Osteocyte (in vitro differentiated cells): ENCODE measurements at places on chromosomes 2 and 18. TPM values are rescaled to one million over a fixed set of nuclear protein-coding genes. Genes with fewer than 3 reads are reported as not detected.

DNA sequence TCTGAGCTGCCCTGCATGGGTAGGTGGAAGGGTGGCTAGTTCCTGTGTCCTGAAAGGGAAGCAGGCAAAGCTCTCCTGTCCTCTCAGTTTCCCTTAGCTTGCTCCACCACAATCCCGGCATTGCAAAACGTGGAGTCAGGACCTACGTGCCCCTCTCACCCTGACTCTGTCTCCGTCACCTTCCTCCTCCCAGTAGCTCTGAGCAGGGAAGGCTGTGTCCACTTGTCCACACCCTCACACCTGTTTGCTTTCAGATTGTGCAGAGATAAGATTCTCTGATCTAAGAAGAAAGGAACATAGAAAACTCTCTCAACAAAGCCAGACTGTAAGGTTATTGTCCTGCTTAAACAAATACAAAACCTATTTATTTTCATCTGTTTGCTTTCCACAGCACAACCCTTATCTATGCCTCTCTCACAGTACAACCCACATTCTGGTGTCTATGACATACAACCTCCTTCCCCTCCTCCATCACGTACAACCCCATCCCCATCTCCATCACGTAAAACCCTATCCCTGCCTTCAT lies 79.0 kb downstream of the ALPK2 start:
- no peak for DNase-seq

SERPINB4 gene
- total RNA-seq: not detected in 2 replicates

DNA sequence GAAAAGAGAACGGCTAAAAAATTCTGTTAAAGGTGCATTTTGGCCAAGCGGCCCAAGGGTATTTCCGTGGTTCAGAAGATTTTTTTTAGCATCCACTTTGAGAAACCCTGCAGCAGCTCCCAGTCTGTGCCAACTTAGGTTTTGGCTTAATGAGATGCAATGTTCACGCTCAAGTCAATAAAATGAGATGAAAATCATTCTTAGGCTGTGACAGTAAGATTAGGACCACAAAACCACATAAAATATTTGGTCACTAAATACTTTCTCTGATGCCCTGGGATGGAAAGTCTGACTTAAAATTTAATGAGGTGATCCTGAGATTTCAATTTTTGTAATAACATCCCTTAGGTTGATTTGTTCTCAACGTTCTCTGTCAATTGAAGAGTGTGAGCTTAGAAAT lies 74.2 kb upstream of the FHL2 start:
- DNase-seq: no peak

HOXD12 gene
- total RNA-seq: not detected in 2 replicates

- peak; percentile 57 for DNase-seq
Observed at GRCh38 chr2:128780434-128781080, 461.9 kb upstream of the HS6ST1 start.

DNA sequence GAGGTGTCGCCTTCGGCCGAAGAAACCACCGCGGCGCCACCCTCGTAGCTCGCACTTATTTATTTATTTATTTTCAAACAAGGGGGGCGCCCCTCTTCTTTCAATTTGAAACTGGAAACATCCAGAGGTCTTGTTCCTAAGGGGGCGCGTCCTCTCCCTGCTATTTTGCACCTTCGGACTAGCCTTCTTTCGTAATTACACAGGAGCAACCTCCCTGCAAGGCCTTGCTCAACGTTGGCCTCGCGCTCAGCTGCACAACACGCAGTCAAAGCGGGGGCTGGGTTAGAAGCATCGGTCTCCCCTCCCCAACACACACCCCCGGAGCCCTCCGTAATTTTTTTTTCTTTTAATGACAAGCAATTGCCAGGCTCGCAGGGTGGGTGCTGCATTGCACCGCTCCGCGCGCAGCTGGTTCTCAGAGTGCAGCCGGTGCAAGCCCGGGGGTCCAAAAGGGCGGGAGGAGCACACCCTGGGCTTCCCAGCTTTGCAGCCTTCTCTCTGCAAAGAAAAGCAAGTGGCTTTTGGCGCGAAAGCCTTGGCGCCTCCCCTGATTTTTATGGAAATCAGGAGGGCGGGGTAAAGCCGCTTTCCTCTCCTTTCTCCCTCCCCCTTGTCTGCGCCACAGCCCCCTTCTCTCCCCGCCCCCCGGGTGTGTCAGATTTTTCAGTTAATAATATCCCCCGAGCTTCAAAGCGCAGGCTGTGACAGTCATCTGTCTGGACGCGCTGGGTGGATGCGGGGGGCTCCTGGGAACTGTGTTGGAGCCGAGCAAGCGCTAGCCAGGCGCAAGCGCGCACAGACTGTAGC lies at the start of gene MYCN:
MYCN (plus strand) TSS at position 697 of the 807 bp plus-strand sequence. CDS start 1,515 bp downstream, outside the sequence.
- no peak for DNase-seq

BABAM2 gene
- total RNA-seq: 43.6 and 57.4 TPM in 2 replicates

- DNase-seq: no peak
Observed at GRCh38 chr18:68928762-68929675, 131.1 kb downstream of the CCDC102B start.

KLF11 gene
- 15.9 and 17.4 TPM in 2 replicates for total RNA-seq

- no peak for DNase-seq
Observed at GRCh38 chr18:57205641-57206040, 58.8 kb downstream of the BOD1L2 start.

- DNase-seq: no peak
Observed at GRCh38 chr2:226991663-226992062, 155.8 kb downstream of the RHBDD1 start.

DNA sequence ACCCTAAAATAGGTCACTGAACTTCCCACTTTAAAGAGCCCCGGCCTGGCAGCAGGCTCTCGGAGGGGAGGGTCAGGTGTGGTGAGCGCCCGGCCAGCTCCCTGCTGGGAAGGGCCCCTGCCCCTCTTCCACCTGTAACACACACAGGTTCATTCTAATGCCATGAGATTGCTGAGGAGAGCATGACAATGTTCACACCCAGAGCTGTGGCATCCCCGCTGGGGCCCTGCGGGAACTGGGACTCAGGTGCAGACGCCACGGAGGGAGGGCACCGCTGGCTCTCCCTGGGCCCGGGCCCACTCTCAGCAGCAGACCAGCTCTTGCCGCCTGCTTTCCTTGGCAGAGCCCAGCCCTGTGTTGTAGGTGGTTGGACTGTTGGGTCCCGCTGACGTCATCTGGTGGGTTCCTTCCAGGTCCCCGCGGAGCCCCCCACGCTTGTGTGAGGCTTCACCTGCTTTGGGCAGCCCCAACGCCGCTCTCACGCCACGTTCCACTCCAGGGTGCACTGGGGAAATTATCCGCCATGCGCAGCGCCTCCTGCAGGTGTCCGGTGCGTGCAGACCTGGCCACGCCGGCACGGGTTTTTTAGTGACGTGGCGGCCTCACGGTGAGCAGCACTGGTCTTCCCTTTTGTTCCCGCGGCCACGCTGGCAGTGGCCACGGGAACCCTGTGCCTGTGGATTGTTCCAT lies 50.4 kb upstream of the KCNG2 start:
- DNase-seq: no peak

IL1RL2 gene
- total RNA-seq: 0.21 TPM in 1 of 2 replicates, not detected in the other

DAW1 gene
- total RNA-seq: not detected in 2 replicates

DNA sequence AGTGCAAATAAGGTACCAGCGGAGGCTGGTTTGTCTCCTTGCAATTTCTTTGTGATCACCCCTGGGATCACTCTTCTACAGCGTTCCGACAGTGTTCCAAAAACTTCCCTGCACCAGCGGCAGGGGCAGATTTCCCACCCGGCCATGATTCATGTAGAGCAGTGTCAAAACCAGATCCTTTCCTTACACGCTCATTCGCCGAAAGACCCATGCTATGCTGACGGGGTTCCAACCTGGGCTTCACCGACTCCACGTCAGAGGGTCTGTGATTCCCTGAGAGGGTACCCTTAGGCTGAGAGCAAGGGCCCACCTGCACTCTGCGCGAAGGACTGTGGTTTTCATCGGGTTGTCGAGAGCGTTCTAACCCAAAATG lies 423 bp upstream of the TTC27 start:
- no peak for DNase-seq

MOCOS gene
- total RNA-seq: 5.2 and 5.5 TPM in 2 replicates

- DNase-seq: no peak
Observed at GRCh38 chr2:180722551-180723239, 257.7 kb upstream of the UBE2E3 start.

SULT1C2 gene
- total RNA-seq: 1.9 and 2.2 TPM in 2 replicates

GRCh38 chr2:19070886-19071285 lies 287.5 kb downstream of the OSR1 start:
- no peak for DNase-seq

DNA sequence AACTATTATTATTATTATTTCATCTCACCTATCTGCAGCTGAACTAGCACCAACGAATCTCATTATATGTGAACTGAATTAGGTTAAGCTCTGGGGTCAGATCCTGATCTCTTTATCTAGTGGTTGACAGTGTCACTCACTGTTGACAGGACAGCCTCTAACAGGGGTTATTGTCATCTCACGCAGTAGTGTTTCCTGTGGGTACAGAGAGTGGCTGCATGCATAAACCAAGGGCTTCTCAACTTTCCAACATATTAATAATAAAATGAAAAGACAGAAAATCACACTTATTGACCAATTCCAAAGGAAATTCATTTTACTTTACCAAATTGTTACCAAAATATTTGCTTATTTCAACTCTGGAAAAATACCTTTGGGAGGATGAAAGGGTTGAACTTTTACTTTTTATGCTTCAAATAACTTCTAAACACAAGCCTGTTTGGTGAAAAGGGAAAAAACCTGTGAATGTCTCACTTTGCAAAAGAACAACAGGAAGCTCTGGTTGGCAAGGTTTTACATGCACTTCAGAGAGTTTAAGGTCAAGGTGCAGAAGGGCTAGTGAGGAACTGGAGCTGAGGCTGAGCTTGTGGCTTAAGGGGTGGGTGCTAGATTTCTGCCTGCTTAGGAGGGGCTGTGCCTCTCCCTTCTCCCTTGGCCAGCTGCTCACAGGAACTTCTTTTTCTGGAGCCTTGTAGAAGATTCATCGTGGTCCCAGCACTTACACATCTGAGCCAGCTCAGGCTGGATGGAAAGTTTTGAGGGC lies 72.6 kb downstream of the CTAGE1 start:
- DNase-seq: no peak

RAX gene
- not detected in 2 replicates for total RNA-seq

GRHL1 gene
- total RNA-seq: 0.32 and 0.81 TPM in 2 replicates

- no peak for DNase-seq
Observed at GRCh38 chr2:15561574-15562344, 625 bp upstream of the NBAS start.

TCF7L1 gene
- 31.8 and 32.4 TPM in 2 replicates for total RNA-seq

SLC23A3 gene
- 2.8 and 5.2 TPM in 2 replicates for total RNA-seq

LCT gene
- total RNA-seq: not detected in 2 replicates

DNA sequence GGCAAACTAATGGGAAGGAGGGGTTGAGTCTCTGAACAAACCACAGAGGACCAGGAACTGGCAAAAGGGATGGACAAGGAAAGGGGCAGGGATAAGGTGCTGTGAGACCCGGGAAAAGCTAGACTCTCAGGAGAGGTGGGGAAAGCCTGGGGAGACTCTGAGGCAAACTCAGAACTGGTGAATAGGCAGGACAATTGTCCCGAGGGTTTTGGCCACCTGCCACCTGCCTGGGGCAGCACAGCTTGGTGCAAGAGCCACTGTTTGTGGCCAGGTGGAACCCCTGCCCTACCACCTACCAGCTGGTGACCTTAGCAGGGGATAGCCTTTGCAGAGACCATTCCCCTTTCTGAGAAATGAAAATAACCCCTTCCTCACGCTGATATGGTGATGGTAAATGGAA lies 129.4 kb upstream of the ASB18 start:
- peak; percentile 74 for DNase-seq

DOK6 gene
- total RNA-seq: 3.0 and 4.6 TPM in 2 replicates

STARD6 gene
- not detected in 2 replicates for total RNA-seq

DNA sequence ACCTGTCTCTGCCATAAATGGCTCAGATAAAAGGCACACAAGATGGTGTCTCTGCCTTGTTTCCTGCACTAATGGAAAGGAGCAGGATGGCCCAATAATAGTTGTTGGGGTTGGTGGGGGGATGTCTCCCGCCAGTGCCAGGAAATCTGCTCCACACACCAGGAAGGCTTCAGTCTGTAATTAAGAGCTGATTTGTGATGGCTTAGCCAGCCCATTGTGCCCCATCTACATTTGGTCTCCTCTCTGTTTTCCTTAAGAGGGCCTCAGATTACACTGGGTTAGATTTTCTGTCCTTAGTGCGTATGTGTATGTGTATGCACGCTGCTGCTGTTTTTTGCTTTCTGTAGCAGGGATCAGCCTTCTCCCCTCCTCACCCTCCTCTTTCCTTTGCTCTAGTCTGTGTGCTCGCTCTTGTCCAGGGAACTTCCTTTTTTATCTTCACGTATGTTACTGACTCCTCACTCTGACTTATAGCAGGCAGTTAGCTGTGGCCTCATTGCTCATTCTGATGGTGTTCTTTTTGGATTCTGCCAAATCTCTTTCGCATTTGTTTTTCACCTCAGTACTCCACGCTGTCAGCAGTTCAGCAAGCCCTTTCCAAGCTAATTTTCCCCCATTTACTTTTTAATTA lies 33.4 kb upstream of the MGAT5 start:
- DNase-seq: no peak

GPR39 gene
- 0.21 and 0.42 TPM in 2 replicates for total RNA-seq

GRCh38 chr2:28413152-28413898 lies 20.7 kb downstream of the FOSL2 start:
- no peak for DNase-seq

DNA sequence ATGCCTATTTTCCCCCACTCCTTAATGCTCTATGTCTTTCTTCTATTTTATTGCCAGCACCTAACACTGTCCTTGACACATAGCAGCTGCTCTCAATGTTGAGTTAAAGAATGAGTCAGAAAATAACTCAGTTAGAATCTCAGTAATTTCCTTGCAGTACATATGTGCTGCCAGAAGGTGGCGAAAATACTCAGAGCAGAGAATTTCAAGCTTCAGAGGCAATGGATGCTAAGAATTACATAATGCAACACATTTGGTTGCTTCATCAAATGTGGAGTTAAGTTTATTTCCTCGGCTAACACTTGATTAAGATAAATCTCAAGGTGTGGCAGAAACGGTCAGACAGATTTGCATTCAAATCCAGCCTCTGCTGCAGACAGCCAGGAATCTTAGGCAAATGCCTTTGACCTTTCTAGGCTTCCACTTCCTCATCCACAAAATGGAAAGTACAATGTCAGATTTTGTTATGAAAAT lies 105.6 kb downstream of the VSNL1 start:
- peak; percentile 81 for DNase-seq
